ENCODE measurements at places on chromosomes 1 and 21.

DNA sequence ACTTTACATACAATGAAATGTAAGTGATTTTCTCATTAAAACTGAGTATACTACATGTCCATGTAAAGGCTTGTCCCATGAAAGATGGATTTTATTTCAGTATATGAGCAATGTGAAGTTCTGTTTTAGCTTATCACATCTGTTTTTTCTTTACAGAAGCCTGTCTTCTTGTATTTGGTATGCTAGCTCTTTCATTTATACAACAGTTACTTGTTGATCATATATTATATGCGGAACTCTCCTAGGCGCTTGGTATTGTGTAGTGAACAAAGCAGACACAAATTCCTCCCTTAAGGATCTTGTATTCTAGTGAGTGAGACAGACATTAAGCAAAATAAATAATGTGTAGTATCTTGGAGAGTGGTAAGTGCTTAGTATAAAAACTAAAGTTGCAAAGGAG lies 10.6 kb downstream of the MAP3K21 start:
- DNase-seq = no peak

DNA sequence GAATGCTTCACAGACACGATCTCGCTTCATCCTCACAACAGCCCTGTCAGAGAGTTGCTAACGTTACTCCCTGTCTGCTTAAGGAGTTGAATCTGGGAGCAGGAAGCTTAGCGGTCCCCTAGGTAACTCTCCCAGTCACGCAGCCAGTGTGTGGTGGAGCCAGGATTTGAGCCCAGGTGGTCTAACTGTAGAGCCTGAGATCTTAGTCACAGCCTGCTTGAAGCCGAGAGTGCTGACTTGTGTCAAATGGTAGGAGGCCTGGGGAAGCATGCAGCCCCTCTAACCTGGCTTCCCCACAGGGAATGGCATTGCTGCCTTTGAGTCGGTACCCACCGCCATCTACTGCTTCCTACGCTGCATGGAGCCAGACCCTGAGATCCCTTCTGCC lies 4.1 kb downstream of the ADPRS start:
- no peak for DNase-seq

GRCh38 chr1:31795801-31796621 lies 19.8 kb downstream of the SPOCD1 start:
- DNase-seq = peak; percentile 81

DNA sequence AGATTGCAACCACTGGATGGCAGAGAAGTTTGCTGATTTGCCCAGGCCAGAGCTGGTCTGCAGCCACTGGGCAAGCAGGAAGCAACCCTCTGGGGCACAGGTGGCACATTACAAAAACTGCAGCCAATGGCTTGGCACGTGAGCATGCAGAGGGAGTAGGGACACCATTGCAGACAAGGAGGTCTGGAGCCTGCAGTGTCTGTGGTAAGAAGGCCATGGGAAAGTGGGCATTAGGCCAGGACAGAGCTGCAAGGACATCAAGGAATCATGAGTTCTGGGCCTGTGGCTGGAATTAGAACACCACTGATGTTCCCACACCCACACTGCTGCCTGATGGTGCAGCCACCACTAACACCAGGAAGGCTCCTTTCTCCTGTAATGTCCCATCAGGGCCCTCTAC lies 113.0 kb downstream of the TSEN15 start:
- DNase-seq = no peak

All from H4 (cell line).